Anterior cingulate cortex (tissue), 58 donors: ENCODE measurements at places on chromosomes 13 and 19.

GRCh38 chr13:27000686-27001085, 170.9 kb downstream of the USP12 start:
- no peak for DNase-seq

DNA sequence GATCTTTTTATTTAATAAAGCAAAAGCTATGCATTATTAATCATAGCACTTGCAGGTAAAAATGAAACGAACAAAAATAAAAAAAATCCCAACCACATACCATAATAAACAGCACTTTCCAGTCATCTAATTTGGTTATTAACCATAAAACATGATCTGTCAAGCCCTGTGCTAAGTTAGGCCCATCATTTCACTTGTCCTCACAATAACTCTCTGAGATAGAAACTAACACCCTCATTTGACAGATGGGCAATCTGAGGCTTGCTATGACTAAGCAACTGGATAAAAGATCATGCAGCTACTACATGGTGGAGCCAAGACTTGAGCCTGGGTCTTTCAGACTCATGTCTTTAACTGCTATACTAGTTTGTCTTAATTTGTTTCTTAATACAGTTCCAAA, 21.8 kb downstream of the PROSER1 start:
- DNase-seq, result no peak

DNA sequence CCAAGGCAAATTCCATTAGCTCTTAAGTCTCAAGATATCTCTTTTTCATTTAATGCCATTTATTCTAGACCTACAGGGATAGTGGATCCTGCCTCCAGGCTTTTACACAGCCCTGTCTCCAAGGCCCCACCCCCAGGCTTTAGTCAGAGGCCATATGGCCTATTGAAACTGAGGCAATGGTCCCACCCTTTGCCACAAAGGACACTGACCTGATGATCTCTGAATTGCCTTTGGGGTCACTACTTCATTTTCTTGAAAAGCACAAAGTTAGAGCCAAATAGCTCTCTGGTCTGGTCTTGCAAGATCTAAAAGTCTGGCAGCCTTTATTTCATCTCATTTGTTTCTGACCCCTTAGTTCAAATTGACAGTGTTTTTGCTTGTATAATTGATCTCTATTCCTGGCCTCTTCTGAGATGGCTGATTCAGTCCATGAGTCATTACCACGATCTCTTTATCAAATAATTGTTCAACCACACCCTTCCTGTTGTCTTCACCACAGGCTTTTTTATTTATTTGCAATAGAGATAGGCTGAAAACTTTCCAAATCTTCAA, 209.8 kb downstream of the FGF14 start:
- DNase-seq, result no peak

- DNase-seq, result no peak
These were observed 25.3 kb upstream of the OR10H2 start for GRCh38 chr19:15702534-15702930.

GRCh38 chr19:30178721-30179402, 193.3 kb upstream of the ZNF536 start:
- no peak for DNase-seq

DNA sequence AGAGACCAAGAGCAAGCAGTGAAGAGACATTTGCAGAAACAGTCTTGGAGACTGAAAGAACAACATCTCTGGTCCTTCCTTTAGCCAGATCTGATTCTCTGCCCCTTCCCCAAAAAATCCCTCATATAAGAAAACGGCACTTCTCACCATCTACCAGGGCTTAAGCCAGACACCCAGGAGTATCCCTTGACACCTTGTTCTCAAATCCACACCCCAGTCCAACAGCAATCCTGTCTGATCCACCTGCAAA, 1.7 kb upstream of the PLEKHG2 start:
- DNase-seq, result no peak

- DNase-seq, result no peak
These were observed 23.9 kb downstream of the WTIP start for GRCh38 chr19:34505321-34506025.

DNA sequence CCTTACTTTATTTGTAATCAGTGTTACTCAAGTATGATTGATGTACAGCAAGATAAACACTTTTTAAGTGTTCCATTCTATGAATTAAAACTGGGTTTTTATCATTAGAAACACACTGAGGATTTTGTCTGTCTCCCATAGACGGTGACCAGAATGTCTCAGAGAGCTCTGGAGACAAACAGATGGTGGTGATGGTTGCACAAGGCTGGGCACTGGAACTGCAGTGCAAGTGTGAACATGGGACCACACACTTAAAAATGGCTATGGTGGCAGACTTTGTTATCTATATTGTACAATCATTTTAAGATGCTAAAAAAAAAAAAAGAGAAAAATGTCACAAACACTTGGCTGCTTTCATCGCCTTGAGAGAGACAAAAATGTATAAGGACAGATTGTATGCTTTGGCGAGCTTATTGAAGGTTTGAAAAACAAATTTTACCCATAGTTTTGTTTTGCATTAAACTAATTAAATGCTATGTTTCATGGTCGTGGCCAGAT, 273.0 kb downstream of the SHISA2 start:
- no peak for DNase-seq

DNA sequence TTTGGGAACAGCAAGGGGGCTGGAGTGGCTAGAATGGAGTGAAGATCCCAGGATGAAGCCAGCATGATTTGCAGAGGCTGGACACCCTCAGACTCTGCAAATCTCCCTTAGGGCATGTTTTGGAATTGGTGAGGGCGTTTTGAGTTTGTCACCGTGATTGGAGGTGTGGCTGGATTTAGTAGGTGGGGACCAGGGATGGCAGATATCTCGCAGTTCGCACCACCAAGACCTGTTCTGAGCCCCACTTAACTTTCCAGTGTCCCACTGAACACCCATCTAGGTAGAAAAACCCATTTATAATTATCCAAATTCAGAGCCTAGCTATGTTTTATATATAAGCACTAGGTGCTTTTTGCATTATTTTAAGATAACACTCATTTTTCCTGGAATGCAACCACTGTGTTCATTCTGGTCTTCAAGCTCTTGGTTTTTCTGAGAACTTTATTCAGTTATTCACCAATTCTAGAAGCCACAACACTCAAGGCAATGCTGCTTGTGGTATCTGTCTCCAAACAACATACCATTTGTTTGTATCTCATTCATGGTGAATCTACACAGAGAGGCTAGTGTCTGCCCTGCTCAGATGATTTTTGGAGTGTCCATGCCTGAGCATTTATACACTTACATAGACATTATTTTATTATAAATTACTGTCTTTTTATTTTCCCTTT, 3.0 kb upstream of the NANOS2 start:
- DNase-seq, result no peak

- DNase-seq, result no peak
These were observed 1.2 kb downstream of the IZUMO4 start for GRCh38 chr19:2097886-2098327.

- no peak for DNase-seq
These were observed 198.7 kb upstream of the SLITRK1 start for GRCh38 chr13:84080748-84081530.

GRCh38 chr13:27997904-27998522, 9.5 kb upstream of the URAD start:
- DNase-seq, result no peak

DNA sequence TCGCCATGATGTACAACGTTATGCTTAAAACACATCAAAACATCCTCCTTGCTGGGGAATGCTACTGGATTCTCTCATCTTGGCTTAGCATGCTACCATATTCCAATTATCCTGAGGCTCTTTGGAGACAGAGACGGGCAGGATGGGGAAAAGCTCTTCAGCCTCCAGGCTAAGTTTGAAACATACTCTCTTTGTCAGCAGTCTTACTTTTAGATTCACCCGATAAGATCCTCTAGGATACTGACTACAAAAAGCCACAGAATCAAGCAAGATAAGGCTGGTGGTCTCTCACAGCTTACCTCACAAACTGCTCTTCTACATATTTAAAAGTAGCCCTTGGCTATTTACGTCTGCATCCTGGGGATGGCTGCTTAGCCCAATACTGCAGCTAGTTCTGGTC, 72.8 kb upstream of the LRCH1 start:
- DNase-seq, result no peak

- DNase-seq, result no peak
These were observed 24.5 kb downstream of the ATP4B start for GRCh38 chr13:113633485-113633873.

DNA sequence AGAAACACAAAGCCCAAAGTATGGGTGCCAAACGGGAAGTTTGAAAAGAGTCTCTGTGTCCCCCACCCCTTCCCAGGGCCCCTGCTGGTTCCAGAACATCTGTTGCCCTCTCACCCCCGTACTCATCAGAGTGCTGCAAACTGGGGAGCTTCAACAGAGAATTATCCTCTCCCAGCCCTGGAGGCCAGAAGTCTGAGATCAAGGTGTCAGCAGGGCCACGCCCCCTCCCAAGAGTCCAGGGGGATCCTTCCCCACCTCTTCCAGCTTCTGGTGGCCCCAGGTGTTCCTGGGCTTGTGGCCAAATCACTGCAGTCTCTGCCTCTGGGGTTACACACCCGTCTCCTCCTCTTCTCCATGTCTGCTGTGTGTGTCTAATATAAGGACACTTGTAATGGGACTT, 183.4 kb downstream of the PTPRS start:
- no peak for DNase-seq

GRCh38 chr13:32164622-32165268, 133.2 kb downstream of the FRY start:
- DNase-seq, result peak; percentile 5

DNA sequence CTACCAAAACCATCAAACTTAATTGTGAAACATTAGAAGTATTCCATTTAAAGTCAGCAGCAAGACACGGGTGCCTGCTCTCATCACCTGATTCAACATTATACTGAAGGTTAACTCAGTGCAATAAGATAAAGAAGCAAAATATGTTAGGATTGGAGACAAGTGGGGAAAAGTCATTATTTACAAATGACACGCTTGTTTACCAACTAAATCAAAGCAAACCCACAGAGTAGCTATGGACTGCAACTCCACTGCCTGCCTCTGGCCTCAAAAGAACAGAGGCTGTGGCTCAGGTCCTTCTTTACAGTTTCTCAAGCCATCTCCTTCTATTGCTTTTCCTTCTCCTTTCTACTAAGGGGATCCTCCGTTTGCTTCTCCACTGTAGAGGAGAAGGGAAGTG, 21.0 kb upstream of the ATP12A start:
- DNase-seq, result no peak
